Activated CD8-positive, alpha-beta T cell treated with anti-CD3 and anti-CD28 coated beads, Interleukin-2, amount 10 ng/mL, durations not matched to agents 7 days and 5 days (primary cell): ENCODE measurements at places on chromosomes 3 and 15. TPM values are rescaled to one million over a fixed set of nuclear protein-coding genes. Genes with fewer than 3 reads are reported as not detected.

GMPS gene
- 109 TPM for total RNA-seq

CCR4 gene
- total RNA-seq: 2.9 TPM

SCG5 gene
- total RNA-seq: 3.0 TPM

THRB gene
- not detected for total RNA-seq

IMPG2 gene
- 0.29 TPM for total RNA-seq

WDR49 gene
- not detected for total RNA-seq

CHST13 gene
- total RNA-seq: not detected

ADAMTS9 gene
- not detected for total RNA-seq

LZTFL1 gene
- 6.7 TPM for total RNA-seq

TXNRD3 gene
- total RNA-seq: 1.0 TPM

KNSTRN gene
- total RNA-seq: 71.1 TPM

USP13 gene
- 9.6 TPM for total RNA-seq

DNA sequence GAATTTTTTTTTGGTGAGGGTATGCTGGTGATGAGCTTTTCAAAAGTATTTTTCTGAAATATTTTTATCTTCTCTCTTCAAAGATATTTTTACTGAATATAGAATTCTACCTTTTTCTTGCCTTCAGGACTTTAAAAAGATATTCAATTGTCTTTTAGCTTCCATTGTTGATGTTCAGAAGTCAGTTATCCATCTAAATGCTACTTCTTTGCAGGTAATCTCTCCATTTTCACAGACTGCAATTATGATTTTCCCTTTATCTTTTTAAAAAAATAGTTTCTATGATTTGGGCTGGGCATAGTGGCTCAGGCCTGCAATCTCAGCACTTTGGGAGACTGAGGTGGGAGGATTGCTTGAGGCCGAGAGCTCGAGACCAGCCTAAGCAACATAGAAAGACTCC, 222.4 kb downstream of the IL20RB start:
- no peak for DNase-seq

- DNase-seq: no peak
Observed at GRCh38 chr15:36748366-36749115, 169.1 kb downstream of the CDIN1 start.

- no peak for DNase-seq
Observed at GRCh38 chr3:160260587-160261270, 35.5 kb downstream of the C3orf80 start.

GRCh38 chr15:83794209-83794608, 140.3 kb downstream of the ADAMTSL3 start:
- DNase-seq: no peak

DNA sequence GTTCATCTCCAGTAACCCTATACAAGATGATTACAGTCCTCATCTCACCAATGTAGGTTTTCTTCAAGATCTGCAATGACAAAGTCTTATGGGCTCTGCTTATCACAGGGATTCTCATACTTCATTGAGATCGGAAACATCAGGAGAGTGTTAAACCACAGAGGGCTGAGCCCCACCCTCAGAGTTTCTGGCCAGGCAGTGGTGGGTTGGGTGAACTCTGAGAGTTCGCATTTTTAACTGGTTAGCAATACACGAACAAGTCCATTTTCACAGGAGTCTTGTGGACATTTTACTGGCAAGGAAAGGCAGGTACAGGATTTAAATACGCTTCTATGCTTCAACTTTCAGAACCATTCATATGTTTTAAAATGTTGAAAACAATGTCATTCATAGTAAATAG, 366.7 kb upstream of the ROBO2 start:
- no peak for DNase-seq

GRCh38 chr3:10917176-10917575, 75.4 kb upstream of the SLC6A1 start:
- no peak for DNase-seq

DNA sequence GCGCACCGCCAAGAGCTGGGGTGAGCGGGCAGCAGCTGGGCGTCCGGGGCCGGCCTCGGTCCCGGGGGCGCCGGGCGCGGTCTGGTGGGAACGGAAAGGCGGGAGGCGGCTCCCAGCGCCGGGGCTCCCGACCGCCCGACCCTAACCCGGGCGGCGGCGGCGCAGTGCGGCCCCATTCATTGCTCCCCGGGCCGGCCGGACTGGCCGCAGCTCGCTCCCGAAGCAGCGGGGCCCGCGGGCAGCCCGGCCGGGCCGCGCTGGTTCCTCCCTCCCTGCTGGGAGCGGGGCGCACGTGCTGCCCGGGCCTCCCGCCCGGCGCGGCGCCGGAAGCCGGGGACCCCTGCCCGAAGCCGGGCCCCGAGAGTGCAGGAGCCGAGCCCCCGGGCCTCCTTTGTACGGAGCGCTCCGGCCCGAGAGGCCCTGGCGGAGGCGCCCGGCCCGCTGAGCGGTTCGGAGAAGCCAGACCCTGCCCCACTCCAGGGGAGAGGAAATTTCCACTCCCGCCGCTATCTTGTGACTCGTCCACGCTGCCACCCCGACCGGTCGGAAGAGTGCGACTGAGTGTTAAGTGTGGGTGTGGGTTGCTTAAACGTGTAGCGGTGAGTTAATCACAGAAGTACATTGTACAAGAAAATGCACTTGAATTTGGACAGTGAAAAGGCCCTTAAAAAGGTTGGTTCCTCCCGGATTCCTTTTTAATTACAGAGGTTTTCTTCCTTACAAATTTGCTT, 613 bp downstream of the ATP1B3 start:
- DNase-seq: peak; percentile 68

GRCh38 chr3:158911586-158911985, 109.7 kb downstream of the MFSD1 start:
- no peak for DNase-seq

DNA sequence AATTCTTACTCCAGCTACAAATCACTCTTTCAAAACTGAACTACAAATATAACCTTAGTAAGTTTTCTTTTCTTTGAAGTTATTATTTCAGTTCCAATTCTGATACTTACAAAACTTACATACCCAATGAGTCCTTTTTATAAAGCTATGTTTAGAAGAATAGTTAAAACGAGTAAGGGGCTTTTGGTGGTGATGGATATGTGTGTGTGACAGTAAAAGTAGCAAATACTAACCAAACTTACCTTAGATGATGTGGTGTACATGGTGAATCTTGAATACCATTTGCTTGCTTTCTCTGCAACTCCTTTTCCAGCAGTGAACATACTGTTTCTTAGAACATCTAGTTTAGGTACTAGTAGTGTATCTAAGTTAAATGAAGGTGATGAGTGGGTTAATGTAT, 68.4 kb downstream of the SLC24A1 start:
- no peak for DNase-seq

GRCh38 chr3:72175296-72175858, 390.4 kb upstream of the PROK2 start:
- DNase-seq: no peak

GRCh38 chr3:127384717-127385539, 97.1 kb upstream of the PRR20G start:
- DNase-seq: no peak

GRCh38 chr15:70278644-70279043, 180.9 kb upstream of the TLE3 start:
- DNase-seq: no peak

DNA sequence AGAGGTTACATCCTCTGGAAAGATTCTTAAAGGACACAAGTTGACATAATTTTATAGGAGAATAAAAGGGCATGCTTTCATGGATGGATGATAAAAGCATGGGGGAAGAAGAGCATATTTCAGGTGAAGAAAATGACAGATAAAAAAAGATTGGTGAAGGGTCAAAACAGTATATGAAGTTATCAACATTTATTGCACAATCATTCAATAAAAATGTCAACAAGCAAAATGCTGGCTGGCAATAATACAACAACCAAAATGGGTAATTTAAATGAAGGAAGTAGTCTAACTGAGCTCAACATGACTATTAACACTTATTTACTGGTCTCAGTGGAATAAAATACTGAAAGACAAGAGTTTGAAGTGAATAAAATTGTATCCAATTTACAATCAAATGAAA, 696.7 kb downstream of the SQOR start:
- no peak for DNase-seq

- DNase-seq: no peak
Observed at GRCh38 chr3:162632672-162633071, 1136.1 kb downstream of the OTOL1 start.

DNA sequence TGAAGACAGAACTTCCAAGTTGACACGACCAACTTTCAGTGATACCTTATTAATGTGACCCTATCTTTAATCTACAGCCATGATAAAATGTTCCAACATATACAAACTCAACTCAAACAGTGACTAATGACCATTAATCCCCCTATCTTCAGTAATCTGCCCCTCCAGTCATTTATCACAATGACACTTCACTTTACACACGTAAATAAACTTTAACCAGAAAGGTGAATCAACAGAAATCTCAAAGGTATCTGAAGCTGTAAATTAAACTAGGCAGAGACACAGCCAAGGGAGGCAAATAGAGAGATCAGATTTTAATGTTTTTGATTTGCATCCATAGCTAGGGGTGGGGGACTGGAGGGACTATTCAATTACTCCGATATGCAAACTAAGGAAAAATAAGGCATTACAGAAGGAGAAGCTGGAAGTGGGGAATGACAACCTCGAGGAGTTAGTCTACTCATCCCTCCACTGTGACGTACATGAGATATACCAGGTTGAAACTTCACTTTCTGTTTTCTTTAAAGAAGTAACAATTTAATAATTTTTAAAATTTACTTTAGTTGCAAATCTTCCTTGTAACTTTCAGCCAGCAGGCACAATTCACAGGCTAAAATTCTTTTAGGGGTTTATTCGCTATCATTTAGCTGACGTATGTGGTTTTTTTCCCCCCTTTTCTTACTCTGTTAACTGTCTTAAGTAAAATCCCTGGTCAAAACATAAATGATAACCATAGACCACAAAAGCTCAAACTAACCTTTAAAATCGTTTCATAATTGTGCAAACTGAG, 751.0 kb downstream of the ROBO1 start:
- no peak for DNase-seq

GRCh38 chr3:113552851-113553250, 20.5 kb downstream of the SIDT1 start:
- DNase-seq: no peak

DNA sequence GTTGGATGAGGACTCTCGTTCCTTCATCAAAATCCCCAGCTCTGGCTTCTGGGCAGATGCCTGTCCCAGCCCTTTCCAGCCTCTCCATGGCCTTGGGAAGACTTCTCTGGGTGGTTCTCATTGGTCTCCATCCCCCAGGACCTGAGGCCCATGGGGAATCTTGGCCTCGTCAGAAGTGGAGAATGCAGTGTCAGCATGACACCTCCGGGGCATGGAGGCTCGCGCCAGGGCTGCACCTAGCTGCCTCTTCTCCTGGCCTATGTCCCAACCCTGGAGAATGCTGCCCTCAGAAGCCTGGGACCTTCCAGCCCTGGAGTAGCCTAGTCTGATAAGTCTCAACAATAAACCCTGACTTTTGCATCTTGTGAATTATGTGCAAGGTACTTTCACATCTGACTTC, 3.0 kb downstream of the KBTBD13 start:
- DNase-seq: no peak

DNA sequence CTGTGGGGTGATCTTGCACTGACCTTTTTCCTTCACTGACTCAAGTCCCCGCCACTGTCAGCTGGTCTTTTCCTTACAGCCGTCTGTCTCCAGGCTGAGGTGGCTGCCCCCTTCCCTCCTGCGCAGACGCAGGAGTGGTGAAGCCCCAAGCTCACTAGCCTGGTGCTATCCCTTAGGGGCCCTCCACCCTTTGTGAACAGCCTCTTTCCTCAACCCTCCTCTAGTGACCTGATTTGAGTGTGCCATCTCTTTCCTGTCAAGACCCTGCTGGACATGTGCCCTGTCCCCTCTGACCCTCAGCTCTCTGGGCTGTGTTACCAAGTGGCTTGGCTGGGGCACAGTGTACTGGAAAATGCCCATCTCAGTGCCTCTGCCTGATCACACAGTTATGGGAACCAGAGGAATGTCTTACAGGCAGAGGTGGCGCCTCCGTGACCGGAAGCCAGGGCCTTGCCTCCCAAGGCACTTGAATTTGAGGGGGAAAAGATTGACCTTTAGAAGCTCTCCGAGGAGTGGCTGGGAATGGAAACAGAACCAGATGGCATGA, 8.7 kb downstream of the KBTBD13 start:
- no peak for DNase-seq

- DNase-seq: no peak
Observed at GRCh38 chr15:82943176-82943575, 9.3 kb downstream of the HOMER2 start.

GRCh38 chr15:39362821-39363561, 217.9 kb upstream of the THBS1 start:
- no peak for DNase-seq

DNA sequence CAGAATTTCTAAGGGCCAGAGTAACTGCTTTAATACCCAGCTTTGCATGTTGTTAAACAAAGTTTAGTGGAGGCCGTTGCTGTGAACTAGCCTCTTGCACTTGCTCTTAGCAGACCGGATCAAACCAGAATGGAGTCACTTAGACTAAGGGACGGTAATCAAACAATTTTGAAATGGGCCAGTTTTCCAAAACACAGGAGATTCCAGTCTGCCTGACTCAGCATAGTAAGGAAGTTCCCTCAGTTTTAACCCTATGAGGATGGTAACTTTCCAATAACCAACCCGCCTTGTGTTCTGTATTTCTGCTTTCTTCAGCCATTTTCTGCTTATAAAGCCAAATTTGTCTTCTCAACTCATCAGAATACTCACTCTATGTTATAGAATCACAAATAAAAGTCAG, 77.2 kb upstream of the WDR72 start:
- no peak for DNase-seq
